ENCODE measurements at places on chromosomes 6 and 20. TPM values are rescaled to one million over a fixed set of nuclear protein-coding genes. Genes with fewer than 3 reads are reported as not detected.

DNA sequence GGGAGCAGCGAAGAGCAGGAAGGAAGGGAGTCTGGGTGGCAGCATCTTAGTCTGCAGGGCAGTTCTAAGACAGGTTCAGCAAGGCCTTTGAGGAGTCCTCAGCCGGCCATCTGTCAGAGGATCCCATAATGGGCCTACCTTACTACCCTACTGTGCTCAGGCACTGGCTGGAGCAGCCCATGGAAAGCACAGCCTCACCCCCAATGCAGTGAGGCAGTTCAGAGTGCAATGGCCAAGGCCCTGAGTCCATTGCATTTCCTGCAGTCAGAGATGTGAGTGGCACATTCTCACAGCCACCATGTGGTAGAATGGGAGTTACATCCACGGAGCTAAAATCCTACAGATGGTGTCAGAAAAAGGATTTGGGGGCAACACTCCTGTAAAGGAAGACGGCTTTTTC lies 19.4 kb upstream of the OVOL2 start:
- no peak for DNase-seq

DNA sequence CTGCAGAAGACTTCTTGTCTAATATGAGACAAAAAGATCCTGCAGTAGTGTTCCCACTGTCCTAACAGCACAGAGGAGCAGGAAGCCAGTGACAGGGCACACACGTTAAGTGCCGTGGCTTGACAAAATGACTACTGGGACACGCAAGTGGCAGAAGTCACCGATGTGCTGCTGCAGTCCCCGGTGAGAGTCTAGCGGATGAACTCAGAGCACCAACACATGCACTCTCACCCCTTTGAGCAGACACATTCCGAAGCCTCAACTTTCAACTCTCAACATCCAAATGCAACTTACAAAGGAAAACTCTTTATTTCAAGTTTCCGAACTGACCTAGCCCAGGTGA lies 898 bp downstream of the LAMA4 start:
- peak; percentile 63 for DNase-seq

The NR2E1 gene
- 1.2 TPM for total RNA-seq

DNA sequence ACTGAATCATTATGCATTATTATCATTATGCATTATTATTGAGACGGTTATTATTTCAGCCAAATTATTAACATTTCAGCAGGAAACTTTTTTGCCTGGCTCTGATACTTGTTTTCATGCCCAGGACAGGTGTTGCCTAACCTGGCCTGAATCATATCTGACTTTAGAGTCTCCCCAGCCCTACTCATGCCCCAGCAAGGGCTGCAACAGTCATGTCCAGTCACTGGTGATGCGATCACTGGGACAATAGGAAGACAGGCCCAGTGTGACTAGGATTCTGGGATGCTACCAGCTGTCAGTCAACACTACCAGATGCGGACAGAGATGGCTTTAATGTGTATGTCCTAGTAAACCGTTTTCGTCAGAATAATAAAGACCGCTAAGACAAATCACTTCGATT lies 285.0 kb downstream of the KHDC1L start:
- no peak for DNase-seq

The GPR6 gene
- not detected for total RNA-seq

DNA sequence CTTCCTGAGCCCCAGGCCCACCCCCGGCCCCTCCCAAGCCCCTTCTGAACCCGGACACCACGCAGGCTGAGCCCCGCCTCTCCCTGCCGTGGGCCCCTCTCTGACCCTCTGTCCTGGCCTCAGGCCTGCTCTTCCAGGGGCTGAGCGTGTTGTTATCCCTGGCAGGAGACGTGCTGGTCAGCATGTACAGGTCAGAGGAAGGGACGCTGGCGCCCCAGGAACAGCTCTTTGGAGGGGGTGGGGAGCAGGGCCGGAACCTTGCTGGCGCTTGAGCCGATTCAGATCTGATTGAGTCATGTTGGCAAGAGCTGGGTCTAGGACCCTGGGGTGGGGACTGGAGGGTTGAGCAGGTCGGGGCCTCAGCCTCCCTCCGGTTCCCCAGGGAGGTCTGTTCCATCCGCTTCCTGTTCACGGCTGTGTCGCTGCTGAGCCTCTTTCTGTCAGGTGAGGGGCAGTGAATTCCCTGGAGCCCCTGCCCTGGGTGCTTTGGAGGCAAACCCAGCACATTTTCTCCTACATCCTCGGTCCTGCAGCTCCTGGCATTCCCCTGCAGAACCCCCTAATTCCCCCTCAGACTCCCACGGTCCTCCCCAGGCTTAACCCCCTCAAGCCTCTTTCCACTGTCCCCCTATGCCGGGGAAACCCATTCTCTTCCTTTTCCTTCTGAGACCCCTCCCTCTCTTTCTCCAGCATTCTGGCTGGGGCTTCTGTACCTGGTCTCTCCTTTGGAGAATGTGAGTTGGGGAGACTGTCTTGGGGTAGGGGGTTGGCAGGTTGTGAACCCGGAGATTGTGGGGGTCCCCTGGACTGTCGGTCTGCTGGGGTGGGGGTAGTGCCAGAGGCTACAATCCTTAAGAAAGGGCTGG lies 2.0 kb downstream of the SPAG4 start:
- DNase-seq = peak; percentile 99

GRCh38 chr20:11271920-11272594 lies 598.3 kb upstream of the JAG1 start:
- DNase-seq = no peak

GRCh38 chr20:61370841-61371303 lies 118.8 kb downstream of the CDH4 start:
- no peak for DNase-seq

DNA sequence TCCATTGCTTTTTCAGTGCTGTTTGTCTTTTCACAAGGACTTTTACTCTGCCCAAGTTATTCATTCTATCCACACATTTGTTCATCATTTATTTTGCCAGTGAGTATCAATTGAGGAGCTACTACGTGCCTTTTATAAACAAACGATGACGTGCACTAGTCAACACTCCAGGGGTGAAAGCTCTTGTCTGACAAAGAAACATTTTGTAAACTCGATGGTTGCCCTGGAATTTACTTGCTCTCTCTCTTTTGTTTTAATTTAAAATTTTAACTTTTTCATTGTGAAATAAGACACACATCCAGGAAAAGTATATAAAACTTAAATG lies 8.3 kb upstream of the MRPS18A start:
- no peak for DNase-seq

DNA sequence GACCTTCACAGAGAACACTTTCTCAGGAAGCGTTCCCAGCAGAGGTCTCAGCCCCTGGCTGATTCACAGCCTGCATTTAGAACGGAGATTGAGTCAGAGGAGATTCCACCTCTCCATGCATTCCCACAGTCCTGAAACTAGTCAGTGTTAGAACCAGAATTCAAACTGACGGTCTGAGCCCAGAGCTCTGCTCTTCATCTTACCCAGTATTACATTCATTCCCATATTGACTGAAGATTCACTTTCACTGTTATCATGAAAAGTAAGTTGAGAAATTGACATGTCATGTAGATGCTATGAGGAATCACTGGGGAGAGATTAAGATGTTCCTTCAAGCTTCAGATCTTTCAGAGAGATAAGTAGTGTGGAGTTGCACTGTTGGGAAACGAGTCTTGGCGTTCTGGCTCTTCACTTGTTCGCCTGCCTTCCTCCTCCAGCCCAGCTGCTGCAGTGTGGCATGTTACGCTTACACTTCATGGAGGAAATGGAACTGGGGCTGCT lies 28.3 kb downstream of the MAS1 start:
- peak; percentile 37 for DNase-seq

The LY6G6D gene
- total RNA-seq = not detected

GRCh38 chr20:5395932-5396727 lies 79.4 kb upstream of the PROKR2 start:
- no peak for DNase-seq

The UBR2 gene
- 24.3 TPM for total RNA-seq

DNA sequence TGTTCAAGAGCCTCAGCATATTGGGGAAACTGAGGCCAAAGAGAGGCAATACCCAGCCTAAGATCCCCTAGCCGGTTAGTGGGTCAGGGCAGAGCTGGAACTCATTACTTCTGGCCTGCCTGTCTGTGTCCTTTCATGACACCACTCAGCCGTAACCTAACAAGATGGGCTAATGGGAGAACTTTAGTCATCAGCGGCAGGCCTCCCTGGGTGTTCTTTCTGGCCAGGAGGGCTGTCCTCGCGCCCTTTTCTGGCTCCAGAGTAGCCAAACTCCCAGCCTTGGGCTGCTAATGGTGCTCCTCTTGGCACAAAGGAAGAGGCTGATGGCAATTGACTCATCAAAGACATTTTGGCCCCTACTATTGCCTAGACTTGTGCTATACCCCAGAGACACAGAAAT lies 76.6 kb downstream of the NCR2 start:
- peak; percentile 23 for DNase-seq

DNA sequence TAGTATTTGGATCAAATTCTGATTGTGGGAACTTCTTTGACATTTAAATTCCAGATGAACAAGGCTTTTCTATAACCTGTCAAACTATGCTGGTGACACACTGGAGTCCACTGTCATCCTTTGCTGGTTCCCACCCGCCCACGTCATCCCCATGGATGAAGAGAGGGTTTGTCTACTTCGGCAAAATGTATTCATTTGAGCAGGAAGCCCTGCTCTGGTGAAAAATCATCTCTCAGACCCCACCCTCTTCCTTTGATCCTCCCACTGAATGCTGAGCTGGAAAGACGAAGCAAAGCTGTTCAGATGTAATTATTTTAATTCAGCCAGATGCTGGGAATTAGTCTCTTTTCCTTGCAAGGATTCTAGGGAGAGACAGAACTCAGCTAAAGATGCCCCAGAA lies 50.5 kb downstream of the CPNE5 start:
- DNase-seq = no peak

- DNase-seq = no peak
Observed at GRCh38 chr6:1705183-1705582, 95.5 kb downstream of the FOXC1 start.

DNA sequence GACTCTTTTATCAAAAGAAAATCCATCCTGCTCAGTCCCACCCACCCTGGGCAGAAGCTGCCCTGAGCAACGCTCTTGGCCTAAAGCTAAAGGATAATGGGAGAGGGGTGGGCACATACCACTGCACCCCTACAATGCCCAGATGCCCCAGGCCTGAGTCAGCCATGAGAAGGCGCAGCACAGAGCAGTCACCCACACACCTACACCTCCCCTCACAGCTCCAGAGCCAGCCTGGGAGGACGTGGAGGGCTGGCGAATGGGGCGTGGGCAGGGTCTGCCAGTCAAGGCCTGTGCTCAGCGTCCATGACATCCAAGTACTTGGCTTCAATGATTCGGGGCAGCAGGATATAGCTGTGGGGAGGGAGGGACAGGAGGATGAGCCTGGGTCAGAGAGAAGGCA lies 11.5 kb downstream of the SLC4A11 start:
- no peak for DNase-seq

The SNX9 gene
- total RNA-seq = 23.0 TPM

DNA sequence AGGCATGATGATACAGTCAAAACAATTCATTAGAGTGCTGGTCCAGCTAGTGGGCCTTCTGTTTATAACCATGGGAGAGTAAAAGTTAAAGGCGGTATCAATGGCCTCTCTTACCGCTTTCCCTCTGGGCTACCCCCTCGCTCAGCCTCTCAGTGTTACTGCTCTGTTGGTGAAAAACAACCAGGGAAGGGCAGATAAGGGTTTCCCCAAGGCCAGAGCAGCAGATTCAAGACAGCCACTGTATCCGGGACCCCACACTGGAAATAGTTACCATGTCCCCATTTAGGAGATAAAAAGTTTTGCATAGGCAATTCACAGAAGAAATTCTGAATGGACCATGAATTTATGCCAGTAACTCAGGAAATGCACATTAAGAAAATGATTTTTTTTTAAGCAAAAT lies 13.4 kb downstream of the SCGN start:
- no peak for DNase-seq

GRCh38 chr6:137095651-137096238 lies 51.0 kb upstream of the IL20RA start:
- no peak for DNase-seq

The PSORS1C2 gene
- total RNA-seq = not detected

- peak; percentile 44 for DNase-seq
Observed at GRCh38 chr6:165013701-165014100, 295.7 kb downstream of the C6orf118 start.
